ENCODE measurements at places on chromosomes 1 and 21.
A peak's percentile ranks its signal among the peaks of the same experiment; 100 is the strongest.

- no peak for DNase-seq
These were observed 59.6 kb downstream of the PLA2G4A start for GRCh38 chr1:186888367-186888766.

DNA sequence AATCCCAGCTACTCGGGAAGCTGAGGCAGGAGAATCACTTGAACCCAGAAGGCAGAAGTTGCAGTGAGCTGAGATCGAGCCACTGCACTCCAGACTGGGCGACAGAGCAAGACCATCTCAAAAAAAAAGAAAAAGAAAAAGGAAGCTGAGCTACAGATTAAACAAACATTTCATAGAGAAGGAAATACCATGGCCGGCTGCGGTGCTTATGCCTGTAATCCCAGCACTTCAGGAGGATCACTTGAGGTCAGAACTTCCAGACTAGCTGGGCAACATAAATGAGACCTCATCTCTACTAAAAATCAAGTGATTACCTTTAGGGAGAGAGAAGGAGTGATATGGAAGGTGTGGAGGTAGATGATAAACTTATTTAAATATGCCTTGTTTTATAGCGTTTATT, 14.0 kb upstream of the CFAP126 start:
- DNase-seq = no peak

GRCh38 chr1:203765029-203765837, at the start of gene LAX1:
Gene LAX1, plus strand, starts transcription at chr1:203765183. Its CDS starts 383 bp downstream, at chr1:203765566.
- DNase-seq = no peak

DNA sequence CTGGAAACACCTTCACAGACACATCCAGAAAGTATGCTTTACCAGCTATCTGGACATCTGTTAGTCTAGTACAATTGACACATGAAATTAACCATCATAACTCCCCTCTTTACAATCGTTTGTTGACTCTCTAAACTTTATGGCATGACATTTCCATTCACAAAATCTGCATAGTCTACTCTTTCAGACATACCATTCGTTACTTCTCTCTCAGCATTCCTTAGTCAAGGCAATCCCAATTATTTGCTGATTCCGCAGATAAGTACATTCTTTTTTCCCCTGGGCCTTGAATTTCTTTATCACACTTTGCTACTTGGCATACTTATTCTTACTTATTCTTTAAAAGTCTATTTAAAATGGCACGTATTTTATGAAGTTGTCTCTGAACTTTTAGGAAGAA, 15.1 kb upstream of the CRB1 start:
- DNase-seq = no peak

- no peak for DNase-seq
These were observed 56.6 kb upstream of the SLC2A1 start for GRCh38 chr1:43015269-43015668.

GRCh38 chr21:15749861-15750159, 20.0 kb downstream of the USP25 start:
- DNase-seq = no peak

- no peak for DNase-seq
These were observed 28.5 kb upstream of the SERBP1 start for GRCh38 chr1:67458663-67459062.

DNA sequence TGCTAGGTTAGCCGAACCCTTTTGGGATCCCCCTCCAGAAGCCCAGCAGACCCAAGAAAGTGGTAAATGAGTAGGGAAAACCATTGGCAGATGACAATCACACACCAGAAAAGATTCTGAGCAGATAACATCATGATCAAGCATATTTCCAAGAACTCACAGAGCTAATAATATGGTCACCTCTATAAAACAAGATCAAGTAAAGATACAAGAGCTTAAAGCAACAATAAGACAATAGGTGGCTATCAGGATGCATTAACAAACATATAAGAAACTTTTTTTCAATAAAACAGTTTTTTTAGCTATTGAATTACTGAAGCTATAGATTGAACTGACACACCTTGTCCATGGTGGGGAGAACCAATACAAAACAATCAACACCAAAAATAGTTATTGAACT, 29.0 kb downstream of the UBASH3A start:
- no peak for DNase-seq

GRCh38 chr1:9441451-9442133, 97.7 kb upstream of the SLC25A33 start:
- peak; percentile 50 for DNase-seq

GRCh38 chr1:21434394-21434793, 5.5 kb upstream of the NBPF3 start:
- no peak for DNase-seq

DNA sequence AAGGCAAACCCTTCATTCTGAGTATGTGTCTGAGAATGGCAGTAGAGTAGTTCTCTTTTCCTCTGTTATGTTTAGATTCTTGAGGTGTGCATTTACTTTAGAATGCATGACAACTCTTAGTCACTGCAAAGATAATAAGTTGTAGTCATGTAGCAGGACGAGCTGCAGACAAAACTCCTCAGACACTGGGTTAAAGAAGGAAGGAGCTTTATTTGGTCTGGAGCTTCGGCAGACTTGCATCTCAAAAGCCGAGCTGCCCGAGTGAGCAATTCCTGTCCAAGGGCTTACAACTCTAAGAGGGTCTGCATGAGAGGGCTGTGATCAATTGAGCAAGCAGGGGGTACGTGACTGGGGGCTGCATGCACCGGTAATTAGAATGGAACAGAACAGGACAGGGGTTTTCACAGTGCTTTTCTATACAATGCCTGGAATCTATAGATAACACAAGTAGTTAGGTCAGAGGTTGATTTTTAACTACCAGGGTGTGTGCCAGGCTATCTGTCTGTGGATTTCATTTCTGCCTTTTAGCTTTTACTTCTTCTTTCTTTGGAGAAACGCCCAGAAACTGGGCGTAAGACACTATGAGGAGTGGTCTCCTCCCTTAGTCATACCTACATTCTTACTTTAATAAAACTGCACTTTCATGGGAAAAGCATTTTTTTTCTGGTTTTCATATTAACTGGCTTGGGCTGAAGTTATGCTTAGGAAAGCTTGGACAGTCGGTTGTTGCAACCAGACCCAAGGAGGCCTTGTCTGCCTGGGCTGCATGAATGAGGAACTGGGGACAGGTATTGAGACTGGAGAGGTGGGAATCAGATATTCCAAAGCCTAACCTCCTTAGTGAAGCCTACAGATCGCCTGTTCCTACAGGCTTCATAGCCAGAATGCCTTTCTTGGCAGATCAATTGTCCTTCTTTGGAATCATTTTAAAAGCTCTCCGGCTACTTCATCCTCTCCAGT, 115.1 kb downstream of the RHOU start:
- DNase-seq = no peak

DNA sequence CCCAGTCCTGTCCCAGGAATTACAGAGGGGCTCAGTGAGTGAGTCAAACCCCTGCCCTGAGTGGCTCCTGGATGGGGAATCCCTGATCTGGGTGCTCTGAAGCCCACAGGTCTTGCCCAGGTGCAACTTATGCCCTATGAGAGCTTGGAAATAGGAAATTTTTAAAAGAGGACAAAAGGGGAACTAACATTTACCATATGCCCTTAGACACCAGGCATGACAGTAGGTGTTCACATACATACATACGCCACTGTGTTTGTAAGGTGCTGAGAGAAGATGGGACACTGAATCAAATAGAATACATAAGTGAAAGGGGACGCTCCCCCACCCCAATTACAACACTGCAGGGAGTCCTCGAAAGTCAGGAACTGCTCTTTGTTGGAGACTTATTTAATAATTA, 1.4 kb downstream of the CFAP45 start:
- DNase-seq = no peak

GRCh38 chr21:45152265-45152746, 77.9 kb downstream of the ADARB1 start:
- peak; percentile 9 for DNase-seq

- peak; percentile 43 for DNase-seq
These were observed 32.7 kb downstream of the RHBG start for GRCh38 chr1:156401681-156402081.

DNA sequence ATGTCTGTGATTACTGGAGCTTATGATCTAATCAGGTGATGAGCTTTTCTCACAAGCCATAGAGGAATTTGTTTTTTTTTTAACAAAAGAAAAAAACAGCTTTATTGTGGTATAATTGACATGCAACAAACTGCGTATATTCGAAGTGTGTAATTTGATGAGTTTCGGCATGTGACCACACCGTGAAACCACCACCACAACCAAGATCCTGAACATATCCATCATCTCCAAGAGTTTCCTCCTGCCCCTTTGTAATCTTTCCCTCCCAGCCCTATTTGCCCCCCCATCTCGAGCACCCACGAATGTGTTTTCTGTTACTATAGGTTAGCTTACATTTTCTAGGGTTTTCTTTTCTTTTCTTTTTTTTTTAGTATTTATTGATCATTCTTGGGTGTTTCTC, 4.7 kb downstream of the PGBD2 start:
- DNase-seq = no peak

DNA sequence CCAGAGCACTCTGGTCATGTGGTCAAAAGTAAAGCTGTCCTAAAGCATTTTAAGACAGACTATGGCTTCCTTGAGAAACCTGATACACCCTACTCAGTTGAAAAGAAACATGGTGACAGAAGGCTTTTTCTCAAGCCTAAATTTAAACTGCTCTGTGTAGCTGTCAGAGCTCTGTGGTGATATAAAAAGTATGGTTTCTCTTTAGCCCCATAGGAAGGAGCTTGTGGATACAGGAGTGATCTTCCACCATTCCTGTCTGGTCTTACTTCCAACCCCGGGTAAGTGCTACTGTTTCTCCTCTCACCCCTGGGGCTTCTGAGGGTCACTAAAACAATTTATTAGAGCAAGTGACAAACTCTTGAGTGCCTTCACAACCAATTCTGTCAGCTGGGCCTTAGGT, 8.5 kb downstream of the TP53BP2 start:
- DNase-seq = no peak

- no peak for DNase-seq
These were observed 39.0 kb upstream of the USH2A start for GRCh38 chr1:216462066-216462775.

DNA sequence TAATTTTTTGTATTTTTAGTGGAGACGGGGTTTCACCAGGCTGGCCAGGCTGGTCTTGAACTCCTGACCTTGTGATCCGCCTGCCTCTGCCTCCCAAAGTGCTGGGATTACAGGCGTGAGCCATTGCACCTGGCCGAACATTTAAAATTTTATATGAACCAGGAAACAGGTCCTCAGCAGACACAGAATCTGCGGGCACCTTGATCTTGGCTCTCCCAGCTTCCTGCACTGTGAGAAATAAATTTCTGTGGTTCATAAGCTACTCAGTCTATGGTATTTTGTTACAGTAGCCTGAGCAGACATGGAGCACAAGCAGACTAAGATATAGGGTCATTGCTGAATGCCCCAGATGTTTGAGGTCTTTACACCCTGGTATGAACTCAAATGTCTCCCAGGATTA, 23.6 kb upstream of the CTH start:
- no peak for DNase-seq

Measured in midbrain (tissue), 1 donor.